ENCODE measurements at places on chromosomes 2 and 18.

DNA sequence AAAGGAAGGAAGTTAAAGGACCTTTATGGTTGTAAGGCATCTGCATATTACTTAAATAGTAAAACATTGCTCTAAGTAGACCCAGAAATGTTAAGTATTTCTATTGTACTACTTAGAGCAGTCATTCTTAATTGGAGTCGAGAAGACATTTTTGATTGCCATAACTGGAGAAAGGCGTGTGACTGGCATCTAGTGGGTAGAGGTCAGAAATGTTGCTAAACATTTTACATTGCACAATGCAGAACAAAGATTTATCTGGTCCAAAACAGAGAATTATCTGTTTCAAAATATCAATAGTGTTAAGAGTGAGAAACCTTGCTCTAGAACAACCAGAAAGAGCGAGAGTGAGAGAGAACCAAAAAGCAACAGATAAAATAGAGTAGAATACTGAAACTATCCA lies 23.3 kb upstream of the ROCK1 start:
- no peak for DNase-seq

- DNase-seq, result no peak
These were observed 152.7 kb downstream of the TWIST2 start for GRCh38 chr2:239000500-239001073.

GRCh38 chr2:226790431-226790830 lies 9.2 kb downstream of the IRS1 start:
- DNase-seq, result no peak

- no peak for DNase-seq
These were observed 9.2 kb downstream of the PTPN18 start for GRCh38 chr2:130365075-130365474.

- DNase-seq, result peak; percentile 41
These were observed 87.1 kb upstream of the MCFD2 start for GRCh38 chr2:47002480-47003381.

DNA sequence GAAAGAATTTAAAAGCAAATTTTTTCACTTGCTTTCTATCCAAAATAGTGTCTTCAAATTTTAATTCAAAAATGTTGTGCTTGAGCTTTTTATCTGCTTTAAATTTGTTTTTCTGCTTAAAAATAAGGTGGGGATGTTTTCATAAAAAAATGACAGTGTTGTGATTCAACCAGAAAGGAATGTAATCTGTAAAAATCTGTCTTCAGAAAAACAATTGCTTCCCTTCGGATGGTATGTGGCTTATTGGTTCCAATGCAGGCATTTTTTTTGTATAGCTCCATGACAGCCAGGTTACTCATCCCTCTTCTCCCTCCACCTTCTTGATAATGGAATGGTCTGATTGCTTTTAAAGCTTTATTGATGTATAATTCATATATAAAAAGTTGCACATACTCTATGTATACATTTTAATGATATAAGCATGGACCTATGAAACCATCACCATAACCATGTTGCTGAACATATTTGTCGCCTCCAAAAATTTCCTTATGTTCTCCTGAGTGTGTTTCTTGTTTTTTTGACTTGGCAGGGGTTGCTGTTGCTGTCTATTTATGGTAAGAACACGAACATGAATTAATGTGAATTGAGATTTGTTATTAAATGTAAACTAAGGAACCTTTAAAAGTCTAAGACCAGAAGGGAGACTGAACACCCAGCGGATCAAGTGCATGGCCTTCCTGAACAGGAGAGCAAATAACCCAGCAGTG lies 363.7 kb upstream of the SPHKAP start:
- DNase-seq, result peak; percentile 77

GRCh38 chr18:58336605-58337004 lies 292.3 kb downstream of the ALPK2 start:
- no peak for DNase-seq

DNA sequence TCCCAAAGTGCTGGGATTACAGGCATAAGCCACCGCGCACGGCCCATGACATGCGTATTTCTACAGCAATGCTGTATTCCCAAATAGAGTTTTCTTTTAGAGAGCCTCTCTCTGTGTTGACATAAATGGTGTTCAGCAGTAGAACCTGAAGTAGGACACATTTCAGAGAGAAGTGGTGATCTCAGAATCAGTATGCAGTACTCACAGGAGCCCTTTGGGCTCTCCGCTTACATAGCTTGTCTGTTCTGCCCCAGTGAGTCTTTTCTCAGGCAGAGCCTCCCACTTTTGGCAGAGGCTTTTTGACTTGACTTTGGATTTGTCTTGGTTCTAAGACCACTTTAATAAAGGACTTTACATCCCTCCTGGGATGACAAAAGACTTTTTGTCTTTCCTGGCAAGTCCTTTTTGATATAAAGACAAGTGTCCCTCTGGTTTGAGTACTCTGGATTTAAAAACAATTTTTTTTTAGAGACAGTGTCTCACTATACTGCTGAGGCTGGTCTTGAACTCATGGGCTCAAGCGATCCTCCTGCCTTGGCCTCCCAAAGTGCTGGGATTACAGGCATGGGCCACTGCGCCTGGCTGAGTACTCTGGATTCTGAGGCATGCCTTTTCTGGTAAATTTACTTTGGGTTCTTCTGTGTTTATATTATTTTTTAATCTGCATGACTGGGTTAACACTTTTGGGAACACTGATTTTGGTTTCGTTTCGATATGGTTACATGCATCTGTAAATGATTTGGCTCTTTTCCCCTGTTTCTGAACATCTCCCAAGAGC lies 113.3 kb downstream of the SMAD2 start:
- no peak for DNase-seq

DNA sequence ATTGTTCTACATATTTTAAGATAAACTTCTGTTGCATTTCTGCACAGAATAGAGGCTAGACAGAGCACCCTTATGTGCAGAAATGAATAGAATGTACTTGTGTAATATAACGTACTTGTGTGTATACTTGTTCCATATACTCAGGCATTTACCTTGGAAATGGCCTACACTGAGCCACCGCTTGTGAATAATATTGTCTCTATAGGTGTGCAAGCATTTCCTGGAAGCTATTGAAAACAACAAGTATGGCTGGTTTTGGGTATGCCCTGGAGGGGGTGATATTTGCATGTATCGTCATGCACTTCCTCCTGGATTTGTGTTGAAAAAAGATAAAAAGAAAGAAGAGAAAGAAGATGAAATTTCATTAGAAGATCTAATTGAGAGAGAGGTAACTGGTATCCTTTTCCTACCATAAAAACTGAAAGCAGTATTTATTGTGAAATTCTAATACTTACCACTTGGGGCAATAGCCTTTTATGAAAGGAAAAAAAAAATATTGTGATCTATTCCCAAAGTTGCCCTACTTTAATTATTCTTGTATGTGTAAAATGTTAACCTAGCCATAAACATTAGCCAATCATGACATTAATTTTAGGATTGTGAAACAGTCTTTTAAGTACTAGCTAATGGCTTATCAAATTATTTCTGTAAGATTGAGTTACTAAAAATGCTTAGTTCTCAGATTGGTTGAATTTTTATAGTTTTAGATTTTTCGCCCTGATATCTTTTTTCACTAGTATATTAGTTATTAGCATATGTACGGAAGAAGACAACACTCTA lies 18.0 kb downstream of the ZC3H15 start:
- peak; percentile 41 for DNase-seq

- DNase-seq, result no peak
These were observed 8.2 kb upstream of the GBX2 start for GRCh38 chr2:236176417-236176816.

DNA sequence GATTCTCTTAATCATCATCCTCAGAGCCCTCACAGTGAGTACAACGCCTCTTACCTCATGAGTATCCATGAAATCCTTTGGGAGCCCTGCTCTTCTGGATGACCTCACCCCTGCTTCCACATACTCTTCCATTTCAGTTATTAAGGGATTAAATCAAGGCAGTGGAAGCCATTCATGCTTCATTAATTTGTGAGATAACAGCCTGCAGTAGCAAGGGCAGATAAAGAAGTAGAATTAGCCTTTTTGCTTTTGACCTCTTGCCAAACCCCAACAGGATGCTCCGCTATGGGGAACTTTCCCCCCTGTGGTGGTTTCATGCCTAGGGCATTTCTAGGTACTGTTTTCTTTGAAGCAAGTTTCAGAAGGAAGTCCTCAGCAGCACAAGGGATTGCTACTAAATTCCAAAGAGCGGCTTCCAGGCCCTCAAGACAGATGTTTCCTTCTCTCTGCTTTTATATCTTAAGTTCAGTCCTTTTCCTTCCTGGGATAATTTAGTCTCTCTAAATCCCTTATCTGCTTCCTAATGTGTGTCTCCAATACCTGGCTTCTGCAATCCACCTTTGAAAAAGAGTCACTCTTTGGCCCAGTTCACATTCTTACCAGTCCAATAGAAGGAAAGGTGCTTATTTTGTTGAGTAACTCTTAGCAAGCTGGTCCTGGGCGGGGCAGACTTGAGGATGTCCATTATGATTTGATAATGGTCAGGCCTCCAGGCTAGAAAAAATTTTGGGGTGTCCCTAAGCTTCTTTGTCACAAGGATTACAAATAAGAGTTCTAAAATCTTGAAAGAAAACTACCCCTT lies 76.9 kb downstream of the MYO1B start:
- DNase-seq, result no peak

DNA sequence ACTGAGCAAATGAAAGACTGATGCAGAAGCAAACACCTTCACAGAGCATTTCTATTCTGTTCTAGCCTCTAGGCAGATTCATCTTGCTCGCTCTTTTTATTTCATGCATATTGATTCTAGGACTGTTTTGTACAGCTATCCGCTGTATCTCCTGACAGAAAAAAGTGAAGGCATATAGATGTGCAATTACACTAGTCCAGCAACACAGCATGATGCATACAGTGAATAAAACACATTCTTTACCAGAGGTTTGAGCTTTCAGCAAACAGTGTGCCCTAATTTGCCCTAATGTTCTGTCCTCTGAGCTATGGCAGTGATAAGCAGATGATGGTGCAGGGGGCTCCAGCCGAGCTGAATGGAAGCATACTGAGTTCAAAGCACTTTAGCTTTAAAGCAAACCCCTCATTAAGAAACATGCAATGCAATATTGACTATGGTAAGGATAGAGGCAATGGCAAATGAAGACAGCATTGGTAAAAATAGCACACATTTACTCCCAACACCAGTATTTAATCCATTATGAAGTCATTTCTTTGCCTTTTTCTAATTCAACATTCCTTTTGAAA lies 141.2 kb upstream of the RGPD4 start:
- no peak for DNase-seq

DNA sequence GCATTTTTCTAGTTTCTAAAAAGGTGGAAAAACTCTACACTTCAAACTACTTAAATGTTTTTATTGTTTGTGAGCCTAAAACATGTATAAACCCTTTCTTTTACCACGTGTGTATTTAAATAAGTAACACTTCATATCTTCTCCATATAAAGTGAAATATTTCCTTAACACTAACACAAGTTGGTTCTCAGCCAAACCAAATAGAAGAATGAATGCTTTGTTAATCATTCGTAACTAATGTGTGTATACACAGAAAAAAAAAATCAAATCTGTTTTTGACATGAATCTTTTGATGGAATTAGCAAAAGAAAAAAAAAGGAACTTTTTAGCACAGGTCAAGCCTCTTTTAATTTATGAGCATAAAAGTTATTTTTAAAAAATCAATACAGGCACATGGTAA lies 89.3 kb downstream of the EHBP1 start:
- DNase-seq, result no peak

- peak; percentile 17 for DNase-seq
These were observed 114.0 kb downstream of the LYPD6B start for GRCh38 chr2:149152469-149152953.

DNA sequence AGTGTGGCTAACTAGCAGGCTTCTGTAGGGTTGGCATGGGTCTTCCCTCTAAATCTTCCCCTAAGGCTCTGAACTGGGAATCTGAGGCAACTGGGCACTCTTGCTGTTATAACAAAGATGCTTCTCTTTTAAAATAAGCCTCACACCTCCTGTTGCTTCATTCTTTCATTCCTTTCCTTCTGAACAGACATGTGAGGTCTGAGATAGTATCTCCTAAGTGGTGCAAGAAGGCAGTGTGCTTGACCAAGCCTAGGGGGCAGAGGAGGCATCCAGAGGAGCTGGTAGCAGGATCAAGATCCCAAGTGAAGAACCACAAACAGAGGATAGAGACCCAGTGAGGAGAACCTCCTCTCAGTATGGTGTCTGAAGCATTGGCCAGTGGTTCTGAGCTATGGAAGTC lies 90.9 kb downstream of the TTC27 start:
- DNase-seq, result no peak

DNA sequence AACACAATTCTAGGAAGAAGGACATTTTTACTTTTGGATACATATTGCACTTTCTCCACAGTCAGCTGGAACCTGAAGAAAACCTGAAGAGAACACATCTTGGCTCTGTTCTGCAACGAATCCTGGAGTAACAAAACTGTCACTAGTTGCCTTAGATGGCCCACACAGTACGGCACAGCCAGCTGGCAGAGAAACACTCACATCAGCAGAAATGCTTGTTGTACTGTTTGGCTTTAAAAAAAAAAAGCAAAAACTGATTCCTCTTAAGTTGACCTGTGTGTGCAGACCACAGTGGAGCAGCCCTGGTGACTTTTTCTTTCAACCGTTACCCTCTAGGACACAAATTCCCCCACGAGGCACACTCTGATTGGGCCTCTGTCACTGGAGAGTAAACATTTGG lies 152.3 kb upstream of the TWIST2 start:
- DNase-seq, result peak; percentile 0

DNA sequence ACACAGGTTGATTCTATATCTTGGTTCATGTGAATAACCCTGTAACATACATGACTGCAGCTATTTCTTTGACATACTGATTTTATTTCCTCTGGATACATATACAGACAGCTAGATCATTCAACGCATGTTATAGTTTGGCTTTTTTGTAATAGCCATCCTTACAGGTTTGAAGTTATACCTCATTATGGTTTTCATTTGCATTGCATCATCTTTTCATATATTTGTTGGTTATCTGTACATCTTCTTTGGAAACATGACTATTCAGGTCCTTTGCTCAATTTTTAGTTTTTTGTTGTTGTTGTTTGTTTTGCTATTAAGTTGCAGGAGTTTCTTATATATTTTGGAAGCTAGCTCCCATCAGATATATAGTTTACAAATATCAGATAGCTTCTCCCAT lies 276.2 kb upstream of the NETO1 start:
- DNase-seq, result no peak

DNA sequence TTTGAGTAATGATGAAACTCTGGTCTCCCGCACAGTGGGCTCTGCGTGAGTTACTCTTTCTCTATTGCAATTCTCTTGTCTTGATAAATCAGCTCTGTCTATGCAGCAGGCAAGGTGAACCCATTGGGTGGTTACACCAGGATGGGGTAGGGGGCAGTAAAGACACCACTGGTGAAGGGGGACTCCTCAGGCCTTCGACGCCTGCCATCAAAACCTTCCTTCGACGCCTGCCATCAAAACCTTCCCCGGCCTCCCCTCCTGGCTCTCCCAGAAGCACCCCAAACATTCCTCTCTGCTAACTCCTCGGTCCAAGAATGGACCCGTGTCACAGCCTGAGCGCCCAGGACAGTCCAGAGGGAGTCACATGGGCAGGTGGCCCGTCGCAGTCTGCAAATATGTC lies 4.8 kb upstream of the STARD7 start:
- DNase-seq, result no peak

DNA sequence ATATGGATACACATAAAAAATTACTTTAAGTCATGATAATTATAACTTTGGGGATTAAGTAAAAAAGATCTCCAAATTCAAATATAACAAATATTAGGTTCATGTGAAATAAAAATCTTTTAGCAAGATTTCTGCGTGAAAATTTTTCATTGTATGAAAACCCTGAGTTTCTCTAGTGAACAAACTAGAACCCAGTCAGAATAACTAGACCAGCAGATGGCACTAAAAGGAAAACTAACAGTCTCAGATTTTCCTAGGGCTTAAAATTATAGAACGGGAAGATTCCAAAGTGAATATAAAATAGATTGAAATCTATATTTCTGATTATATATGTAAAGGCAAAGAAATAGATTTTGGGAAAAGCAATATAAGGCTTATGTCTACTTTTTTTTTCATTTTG lies 43.3 kb downstream of the TMEM200C start:
- DNase-seq, result no peak

All from GM03348 (cell line).